Esophagus squamous epithelium (tissue), 5 donors: ENCODE measurements at places on chromosomes 7 and 10. TPM values are rescaled to one million over a fixed set of nuclear protein-coding genes. Genes with fewer than 3 reads are reported as not detected.

The PTER gene
- 4.4 TPM for total RNA-seq

The MRPS17 gene
- total RNA-seq = 11.6 TPM

DNA sequence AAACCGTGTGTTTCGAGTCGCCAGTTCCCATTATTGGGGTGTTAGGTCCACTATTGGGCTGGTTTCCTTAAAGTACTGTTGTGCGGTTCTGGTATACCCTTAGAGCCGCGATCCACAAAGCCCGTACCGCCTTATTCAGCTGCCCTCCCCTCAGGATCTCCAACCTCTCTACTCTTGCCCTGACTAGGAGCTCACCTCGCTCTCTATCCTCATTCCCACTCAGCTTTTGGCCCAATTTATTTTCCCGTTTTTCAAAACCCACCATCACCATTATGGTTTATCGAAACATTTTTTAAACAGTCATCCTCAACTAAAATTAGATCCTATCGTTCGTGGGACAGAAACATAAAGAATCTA is 461 bp upstream of the ETV1 start:
- no peak for DNase-seq

DNA sequence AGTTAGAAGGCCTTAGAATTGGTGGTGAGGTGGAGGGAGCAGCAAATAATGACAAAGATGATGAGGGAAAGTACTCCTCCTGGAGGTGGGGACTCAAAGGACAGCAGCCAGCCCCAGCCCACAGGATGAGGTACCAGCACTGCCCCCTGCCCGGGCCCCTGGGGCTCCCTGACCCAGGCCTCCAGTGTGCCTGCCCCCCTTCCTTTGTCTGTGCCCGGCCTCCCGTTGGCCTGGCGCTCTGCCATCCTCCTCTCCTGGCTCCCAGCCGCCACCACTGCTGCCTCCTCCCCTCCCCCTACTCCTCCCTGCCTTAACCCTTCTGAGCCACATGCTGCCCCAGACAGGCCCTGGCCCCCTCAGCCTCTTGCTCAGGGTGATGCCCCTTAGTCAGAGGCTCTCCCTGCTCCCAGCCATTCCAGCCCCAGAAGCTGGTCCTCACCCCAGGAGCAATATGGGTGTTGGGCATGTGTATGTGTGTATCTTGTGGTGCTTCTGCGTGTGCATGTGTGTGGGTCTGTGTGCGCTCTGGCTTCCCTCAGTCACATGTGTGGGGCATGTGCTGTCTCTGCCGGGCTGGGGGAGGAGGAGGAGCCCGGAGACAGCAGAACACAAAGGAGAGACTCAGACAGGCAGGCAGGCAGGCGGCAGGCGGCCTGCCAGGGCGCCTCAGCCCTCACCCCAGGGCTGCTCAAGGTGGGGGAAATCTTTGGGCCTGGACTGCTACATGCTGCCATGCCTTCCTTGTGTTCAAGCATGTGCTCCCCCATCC is 2.6 kb downstream of the LDB1 start:
- no peak for DNase-seq

DNA sequence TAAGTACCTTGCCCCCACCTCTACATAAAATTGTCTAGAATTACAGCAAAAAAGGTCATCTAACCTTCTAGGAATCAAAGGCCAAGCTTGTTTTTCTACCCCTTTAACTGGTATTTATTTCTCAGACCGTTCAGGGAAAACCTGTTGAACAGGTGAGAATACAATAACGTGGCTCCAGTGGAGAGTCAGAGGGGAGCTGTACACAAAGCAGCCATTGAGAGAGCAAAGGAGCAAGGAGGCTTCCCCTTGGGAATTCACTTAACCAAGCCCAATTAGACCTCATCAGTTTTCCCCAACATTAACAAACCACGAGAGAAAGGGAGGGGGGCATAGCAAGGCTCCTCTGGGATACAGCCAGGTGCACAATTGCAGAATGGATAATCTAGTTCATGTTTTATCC is 101.9 kb downstream of the ELMO1 start:
- no peak for DNase-seq
